ENCODE measurements at places on chromosomes 11 and 22.
A peak's percentile ranks its signal among the peaks of the same experiment; 100 is the strongest.

- peak; percentile 40 for DNase-seq
Observed at GRCh38 chr11:65857500-65857852, 504 bp downstream of the CFL1 start.

GRCh38 chr22:32319861-32320406 lies 37.7 kb upstream of the RFPL3 start:
- no peak for DNase-seq

GRCh38 chr11:8577791-8578581 lies 16.0 kb downstream of the STK33 start:
- DNase-seq: no peak

GRCh38 chr22:40862537-40862936 lies 624 bp upstream of the DNAJB7 start:
- DNase-seq: no peak

DNA sequence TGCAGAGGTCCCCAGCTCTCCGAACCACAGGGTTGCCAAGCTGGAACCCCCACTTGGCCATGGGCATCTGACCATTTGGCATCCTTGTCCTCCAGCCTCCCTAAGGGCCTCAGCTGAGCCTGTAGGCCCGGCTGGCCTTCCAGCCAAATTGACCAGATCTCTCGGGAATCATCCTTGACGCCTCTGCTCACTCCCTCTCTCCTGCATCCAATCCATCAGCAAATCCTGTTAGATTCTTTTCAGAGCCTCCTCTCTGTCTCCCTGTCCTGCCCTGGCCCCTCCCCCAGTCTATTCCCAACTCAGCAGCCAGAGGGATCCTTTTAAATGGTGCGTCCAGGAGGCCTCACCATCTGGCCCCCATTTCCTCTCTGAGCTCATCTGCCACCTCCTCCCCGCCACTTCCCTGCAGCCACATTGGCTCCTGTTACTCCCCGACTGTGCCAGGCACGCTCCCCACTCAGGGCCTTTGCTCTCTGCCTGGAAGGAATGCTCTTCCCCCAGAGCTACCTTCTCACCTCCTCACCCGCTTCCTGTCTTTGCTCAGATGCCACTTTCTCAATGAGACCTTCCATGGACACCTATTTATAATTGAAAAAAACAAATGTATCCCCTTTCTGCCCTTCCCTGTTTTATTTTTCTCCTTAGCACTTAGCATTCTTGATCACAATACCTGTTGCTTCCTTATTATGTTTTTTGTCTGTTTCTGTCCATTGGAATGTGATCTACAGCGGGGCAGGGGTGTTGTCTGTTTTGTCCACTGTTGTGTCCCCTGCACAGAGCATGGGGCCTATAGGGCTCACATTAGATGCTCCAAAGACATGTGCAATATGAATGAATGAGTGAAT lies 78.1 kb downstream of the NFAM1 start:
- DNase-seq: no peak

GRCh38 chr11:126711977-126712625 lies 288.5 kb downstream of the KIRREL3 start:
- DNase-seq: no peak

DNA sequence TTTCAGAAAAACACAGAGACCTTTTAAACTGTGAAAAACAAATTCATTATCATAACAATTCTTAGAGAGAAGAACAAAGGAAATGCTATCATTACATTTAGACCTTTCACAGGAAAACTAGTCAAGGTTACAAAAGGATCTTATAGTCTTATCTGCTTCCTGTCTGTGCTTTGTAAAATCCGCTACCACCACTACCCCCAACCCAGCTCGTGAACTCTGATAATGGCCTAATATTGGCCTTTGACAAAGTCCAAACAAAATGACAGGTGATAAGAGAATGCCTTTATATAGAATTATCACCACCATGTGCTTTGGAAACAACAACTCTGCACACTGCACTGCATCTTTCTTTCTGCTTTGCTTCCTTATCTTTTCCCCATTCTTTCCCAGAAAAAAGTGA lies 272.5 kb downstream of the SBF2 start:
- DNase-seq: no peak

DNA sequence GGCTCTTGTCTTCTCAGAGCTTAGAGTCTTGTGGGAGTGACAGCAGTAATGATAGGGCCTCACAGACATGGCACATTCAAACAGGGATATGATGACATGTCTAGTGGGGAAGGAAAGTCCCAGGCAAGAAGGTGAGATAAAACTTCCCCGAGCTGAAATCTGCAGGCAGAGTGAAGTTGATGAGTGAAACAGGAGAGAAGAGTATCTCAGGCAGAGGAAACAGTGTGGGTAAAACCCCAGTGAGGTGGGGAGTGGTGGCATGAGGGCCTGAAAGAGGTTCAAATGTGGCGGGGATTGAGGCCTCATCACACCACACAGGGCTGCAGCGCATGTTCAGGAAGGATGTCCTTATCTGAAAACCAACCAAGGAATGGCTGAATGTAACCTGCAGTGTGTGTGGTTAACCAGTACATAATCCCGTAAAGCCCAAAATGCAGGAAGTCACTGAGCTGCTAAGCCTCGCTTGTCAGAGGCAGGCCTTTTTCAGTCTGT lies 153.8 kb upstream of the E2F8 start:
- no peak for DNase-seq

DNA sequence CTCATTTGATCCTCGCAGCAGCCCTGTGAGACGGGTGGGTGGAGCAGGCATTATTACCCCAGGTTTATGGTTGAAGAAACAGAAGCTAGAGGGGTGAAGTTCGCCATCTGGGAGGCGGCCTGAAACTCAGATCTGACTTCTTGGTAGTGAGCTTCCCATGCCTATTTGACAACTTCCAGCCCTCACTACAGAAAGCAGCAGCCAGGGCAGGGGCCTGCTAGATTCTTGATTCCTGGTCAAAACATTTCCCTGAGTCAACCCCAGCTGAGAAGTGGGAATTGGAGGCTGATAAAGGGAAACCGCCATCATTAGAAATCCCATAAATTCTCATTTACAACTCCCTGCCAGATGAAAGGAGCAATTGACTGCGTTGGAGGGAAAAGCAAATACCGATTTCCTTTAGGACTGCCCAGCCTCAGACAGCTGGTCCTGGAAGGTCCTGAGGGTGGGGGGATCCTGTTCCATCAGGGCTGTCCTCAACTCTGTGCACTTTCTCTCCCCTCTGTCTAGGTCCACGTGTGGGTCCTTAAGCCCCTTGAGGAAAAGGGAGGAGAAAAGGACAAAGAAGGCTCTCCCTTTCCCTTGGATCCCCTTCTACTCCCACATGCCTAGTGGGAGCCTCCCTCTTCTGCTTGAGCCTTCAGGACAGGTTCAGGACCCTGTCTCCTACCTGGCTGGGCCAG lies 10.2 kb upstream of the NECTIN1 start:
- DNase-seq: no peak

DNA sequence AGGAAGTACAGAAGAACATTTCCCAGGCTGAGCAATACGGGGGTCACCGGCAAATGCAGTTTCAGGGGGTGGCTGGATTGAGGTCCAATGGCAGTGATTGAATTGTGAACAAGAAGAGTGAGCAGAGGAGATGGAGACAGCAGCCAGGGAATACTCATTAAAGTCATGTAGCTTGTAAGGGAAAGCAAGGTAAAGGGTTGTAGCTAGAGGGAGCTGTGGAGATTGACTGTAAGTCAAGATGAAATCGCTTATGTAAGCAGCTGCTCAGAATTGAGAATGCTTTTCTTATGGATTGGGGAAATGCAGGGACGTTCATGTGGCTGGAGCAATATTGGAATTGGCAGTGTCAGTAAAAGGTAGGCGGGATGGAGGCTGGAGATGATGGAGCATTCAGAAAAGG lies 111.4 kb upstream of the TBCEL start:
- DNase-seq: no peak

- no peak for DNase-seq
Observed at GRCh38 chr22:30198152-30198825, 48.3 kb downstream of the LIF start.

DNA sequence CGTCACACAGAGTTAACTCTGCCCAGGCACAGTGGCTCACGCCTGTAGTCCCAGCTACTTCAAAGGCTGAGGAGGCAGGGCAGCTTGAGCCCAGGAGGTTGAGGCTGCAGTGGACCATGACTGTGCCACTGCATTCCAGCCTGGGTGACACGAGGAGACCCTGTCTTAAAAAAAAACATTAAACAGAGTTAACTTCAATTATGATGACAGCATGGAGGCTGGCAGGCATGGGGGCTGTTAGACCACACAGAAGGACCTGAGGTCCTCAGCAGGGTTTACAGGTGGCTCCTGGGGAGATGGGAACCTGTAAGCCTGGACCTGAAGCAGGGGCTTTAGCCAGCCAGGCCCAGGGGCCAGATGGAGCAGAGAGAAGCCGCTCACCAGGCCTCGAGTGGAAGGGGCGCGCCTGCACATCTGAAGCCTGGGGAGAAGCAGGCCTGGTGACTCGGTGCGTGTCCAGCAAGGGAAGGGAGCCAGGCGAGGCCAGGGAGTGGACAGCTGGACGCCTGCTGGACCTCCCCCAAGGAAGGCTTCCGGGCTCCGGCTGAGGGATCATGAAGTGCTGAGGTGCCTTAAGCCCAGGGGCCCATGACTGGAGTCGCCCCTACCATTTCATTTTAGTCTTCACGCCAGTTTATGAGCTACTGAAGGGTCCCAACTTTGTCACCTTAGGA lies 25.3 kb downstream of the RPUSD4 start:
- no peak for DNase-seq

DNA sequence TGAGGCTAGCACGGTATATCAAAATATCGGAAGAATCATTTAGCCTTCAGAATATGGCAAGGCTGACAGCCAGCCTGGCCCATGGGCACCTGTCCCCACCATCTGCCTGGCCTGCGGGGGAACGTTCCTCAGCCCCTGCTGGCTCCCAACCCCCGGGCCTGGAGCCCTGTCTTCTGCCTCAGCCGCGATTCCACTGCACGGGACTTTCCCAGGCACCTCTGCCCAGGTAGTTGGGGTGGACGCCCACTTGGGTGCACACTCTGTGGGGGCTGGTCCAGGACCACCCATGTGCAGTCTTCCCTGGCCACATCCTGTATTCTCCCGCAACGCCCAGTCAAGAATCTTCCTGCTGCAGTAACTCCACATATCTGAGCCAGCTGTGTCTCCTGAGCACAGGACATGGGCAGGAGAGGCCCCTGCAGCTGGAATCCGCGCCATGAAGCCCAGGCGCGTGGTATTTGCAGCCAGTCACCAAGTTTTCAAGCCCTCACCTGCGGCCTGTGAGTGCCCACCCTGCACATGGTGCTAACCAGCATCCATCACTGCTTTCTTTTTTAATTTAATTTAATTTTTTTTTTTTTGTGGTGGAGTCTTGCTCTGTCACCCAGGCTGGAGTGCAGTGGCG lies 77.9 kb downstream of the KCNQ1 start:
- DNase-seq: no peak

DNA sequence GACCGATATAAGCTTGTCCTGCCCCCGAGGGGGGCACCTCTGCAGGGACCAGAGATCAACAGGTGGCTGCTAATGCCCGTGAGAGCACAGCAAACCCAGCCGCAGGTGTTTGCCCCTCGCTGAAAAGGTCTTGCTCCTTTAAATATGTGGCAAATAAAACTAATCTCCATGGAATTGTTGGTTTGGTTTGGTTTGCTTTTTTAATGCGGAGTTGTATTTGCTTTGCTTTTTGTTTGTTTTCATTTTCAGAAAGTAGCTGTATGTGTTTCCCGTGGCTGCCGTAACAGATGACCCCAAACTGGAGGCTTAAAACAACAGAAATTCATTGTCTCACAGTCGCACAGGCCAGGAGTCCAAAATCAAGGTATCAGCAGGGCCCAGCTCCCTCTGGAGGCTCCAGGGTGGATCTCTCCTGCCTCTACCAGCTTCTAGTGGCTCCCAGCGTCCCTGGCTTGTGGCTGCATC lies 93.0 kb downstream of the CELSR1 start:
- no peak for DNase-seq

GRCh38 chr11:77967121-77967520 lies 27.3 kb downstream of the INTS4 start:
- DNase-seq: no peak

GRCh38 chr11:85912414-85912813 lies 57.2 kb downstream of the CCDC83 start:
- no peak for DNase-seq

DNA sequence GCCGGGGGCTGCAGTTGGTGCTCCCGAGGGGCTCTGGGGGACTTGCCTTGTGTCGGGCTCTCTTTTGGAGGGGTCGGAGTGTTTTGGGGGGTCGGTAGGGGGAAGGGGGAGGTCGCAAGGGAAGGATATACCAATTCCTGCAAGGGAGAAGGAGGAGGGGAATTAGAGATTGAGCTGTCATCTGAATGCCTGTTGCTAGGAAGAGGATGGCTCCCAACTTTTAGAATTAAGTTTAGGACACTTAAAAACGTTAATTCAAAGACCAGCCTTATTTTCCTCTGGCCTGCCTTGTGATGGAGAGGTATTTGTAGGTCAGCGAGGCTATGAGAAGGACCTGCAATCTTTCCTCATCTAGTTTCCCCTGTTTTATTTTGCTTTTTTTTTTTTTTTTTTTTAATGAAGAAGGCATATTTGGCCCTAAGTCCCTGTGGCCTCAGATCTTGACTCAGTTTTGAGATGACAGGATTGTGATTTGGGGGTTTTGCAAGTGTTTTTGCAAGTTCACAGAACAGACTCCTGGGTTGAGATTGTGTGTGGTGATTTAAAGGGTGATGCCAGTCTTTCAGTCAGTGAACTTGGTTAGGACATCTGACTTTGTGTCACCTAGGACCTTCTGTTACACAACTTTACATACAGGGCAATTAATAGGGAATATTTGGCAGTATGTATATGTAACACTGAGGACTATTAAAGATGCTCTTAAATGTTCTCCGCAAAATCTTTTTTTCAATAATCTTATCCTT lies 672 bp downstream of the TMEM135 start:
- no peak for DNase-seq

DNA sequence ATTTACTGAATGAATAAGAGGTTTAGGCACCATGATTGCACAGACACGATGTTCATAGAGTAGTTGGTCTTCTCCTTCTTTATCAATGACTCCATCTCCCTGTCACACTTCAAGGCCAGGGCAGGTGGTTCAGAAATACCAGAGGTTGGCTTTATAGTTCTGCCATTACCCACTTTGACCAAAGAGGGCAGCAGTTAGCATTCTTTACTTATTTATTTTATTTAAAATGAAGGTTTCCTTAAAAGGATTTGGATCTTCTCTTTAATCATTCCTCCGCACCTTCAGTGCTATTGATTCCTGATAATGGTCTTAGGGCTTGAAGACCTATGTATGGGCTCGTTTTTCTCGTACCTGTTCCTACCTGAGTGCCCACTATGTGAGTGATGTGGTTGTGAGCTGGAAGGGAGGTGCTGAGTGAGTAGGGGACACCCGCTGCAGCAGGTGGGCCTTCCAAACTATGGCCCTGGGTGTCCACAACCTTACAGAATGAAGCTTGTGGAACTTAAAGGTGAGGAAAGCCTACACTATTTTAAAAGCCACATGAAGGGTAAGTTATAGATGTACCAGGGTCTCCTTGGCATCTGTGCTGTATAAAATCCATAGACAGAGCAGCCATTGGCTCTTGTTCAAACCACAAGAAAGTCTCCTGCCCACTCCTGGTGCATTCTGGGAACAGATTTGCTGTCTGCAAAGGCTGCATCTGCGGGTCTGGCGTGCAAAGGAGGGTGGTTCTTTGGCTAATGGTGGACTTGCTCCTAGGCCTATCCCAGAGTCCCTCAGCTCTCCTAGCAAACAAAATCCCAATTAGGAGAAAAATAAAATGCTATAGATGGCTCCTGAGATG lies 35.0 kb downstream of the TIMP3 start:
- DNase-seq: no peak
